ENCODE measurements at places on chromosomes 2 and 18.
A peak's percentile ranks its signal among the peaks of the same experiment; 100 is the strongest.

DNA sequence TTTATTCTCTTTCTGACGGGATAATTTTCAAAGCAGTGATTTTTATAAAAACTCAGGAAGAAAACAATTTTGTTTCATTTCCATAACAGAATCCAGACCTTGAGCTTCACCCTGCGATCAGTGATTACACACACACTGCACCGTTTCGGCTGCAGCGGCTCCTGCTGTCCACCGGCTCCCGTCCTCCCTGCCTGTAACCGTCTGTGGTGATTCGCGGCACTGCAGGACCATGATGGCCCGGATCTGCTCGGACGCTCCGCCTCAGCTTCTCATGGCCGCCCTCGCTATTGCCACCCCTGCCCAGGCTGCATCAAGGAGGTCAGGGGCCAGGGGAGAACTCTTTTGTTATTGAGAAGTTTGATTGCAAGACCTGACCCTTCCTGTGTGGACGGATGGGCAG, 246.1 kb downstream of the TWIST2 start:
- DNase-seq: no peak

GRCh38 chr2:96921561-96922319, 51.9 kb upstream of the SEMA4C start:
- no peak for DNase-seq

DNA sequence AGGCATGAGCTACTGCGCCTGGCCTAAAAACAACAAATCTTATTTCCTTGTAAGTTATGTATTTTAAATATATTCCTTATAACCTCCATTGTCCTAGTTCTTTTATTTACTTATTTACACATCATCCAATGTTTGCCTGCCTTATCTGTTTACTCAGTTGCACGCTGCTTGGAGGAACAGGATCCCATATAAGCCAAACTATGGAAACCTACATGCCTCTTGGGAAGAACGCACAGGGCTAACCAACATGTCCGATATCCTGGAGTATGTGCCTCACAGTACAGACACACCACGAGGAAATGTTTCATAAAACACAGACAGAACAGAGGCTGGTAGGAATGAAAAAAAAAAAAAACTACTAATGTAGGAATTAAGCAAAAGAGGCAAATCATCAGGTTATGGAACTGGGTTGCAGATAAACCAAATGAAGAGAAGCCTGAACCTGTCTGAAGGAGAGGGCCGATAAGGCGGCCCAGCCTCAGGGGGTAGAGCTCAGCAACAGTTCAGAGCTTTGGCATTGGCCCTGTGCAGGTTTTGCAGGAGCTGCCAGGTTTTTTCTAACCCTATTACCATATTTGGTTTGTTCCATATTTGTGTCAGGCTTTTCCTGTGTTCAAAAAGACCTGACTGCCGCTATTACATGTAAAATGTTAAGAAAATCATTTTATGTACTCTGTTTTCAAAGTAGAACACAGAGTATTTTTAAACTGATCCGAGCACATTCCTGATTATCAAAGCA, 19.9 kb upstream of the SP3 start:
- DNase-seq: no peak

GRCh38 chr2:120677696-120678247, 57.9 kb upstream of the GLI2 start:
- DNase-seq: no peak

GRCh38 chr2:103959174-103960128, 894.5 kb upstream of the POU3F3 start:
- DNase-seq: no peak

GRCh38 chr2:209331291-209331844, 92.5 kb upstream of the MAP2 start:
- DNase-seq: no peak

- no peak for DNase-seq
These were observed 12.9 kb upstream of the NFATC1 start for GRCh38 chr18:79382681-79383387.

GRCh38 chr2:127388423-127389164, 819 bp upstream of the MAP3K2 start:
- DNase-seq: no peak

DNA sequence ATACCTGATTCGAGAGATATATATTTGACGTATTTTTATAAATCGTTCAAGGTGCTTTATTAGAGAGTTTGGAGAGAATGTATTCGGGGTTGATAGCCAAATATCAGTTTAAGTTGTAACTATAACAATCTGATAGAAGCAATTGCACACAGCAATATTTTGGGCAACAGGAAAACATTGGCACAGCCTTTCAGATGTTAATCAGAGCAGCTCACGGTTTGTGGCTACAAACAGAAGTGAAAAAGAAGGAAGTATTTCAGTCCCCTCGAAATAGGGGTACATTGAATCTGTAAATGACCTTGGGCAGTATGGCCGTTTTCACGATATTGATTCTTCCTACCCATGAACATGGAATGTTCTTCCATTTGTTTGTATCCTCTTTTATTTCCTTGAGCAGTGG, 20.6 kb downstream of the SERPINB10 start:
- DNase-seq: no peak

GRCh38 chr18:42883169-42883568, 232.3 kb downstream of the RIT2 start:
- no peak for DNase-seq

- no peak for DNase-seq
These were observed 1354.8 kb upstream of the CDH2 start for GRCh38 chr18:29531746-29532145.

DNA sequence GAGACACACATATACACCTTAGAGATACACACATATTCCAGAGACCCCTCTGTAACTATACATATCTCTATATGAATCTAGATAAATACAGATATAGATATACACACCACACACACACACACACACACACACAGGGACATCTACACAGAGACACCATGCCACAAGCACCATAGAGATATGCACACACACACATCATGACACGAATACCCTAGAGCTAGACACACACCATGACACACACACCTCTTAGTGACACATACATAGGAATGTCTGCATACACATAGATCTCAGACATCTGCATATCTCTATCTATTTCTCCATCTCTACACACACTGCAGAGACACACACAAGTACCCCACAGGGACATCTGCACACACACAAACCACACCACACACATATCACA, 270.0 kb downstream of the CYRIA start:
- DNase-seq: no peak

DNA sequence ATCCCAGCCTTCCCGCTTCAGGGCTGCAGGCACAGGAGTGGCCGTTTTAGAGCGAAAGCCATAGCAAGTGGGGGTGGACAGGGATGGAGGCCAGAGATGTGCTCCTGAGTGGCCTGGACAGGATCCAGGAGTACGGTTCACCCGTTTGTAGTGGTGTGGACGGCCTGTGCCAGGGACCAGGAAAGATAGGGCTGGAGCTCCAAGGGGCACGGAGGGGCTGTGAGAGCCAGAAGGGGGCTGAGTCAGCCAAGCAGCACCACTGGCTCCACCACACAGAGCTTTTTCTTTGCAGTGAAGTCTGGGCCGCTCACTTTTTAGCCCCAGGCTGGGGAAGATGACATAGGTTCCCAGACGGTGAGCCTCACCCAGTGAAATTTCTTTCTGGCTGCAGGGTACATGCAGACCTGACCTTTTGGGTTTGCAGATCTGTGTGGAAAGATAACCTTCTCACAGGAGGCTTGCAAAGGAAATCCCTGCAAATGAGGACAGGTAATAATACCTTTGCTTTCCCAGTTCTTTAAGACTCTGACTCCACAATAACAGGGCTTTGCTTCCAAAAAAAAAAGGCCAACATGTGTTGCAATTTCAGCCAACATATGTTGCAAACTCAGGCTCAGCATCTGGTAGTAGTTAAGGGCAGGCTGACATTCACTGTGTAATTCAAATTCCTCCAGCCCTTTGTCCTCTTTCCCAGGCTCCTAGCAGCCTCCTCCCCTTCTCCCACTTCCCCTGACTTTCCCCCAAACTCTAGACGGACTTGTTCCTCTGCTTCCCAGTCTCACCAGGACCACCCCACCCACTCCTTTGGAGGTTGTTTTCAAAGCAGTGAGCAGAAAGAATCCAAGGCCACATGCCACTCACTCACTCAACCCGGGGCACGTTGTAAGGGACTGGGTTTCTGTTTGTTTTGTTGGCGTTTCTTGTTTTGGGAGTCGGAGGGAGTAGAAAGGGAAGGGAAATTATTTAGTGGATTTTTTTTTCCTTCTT, 20.3 kb upstream of the LAPTM4A start:
- no peak for DNase-seq

GRCh38 chr2:44948565-44949328, 7.2 kb downstream of the SIX3 start:
- no peak for DNase-seq

DNA sequence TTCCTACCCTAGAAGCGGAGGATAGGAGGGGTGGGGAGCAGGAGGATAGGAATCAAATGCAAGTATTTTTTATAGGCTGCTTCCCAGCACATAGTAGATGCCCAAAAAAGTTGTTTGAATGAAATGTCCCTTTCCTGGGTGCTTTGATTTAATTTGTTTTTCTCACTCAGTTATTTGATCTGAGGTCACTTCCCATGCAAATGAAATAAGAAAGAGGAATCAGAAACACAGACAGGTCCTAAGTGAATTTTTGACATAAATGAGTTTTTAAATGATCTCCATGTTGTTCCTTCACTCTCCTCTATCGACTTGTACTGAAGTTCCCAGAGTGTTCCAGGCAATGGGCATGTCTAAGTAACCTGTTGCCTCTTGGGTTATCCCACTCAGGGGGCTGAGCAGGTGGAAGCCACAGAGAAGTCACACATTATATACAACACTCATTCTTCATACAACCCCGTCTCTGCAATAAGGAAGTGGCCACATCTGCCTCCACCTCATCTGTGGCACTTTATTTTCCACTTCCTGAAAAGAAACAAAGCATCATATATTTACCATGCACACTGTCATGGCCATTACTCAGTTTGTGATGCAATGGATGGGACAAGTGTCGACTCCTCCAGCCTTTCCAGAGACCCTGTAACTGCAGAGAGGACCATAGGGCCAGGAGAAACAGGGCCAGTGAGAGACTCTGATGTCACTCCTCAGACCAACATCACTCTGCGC, 81.9 kb upstream of the ZNF397 start:
- DNase-seq: no peak

- DNase-seq: no peak
These were observed 60.0 kb upstream of the AGAP1 start for GRCh38 chr2:235433860-235434259.

DNA sequence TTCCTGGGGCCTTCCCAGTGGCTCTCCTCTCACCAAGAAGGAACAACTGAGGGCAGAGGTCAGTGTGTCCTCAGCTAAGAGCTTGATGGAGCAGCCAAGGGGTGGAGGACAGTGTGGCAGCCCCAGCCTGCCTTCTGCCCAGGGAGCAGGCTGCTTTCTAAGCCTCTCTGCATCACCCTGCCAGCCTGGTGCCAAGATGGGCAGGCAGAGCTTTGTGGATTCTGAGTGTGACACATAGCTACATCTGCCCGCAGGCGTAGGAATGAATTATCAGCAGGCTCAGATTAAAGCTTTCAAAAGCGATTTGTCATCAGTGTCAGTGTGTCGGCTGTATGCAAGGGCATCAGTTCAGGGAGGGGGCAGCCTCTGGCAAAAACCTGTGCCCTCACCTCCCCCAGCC, 8.7 kb downstream of the MAL start:
- DNase-seq: no peak

- DNase-seq: no peak
These were observed 33.3 kb downstream of the RAB31 start for GRCh38 chr18:9741406-9741792.

DNA sequence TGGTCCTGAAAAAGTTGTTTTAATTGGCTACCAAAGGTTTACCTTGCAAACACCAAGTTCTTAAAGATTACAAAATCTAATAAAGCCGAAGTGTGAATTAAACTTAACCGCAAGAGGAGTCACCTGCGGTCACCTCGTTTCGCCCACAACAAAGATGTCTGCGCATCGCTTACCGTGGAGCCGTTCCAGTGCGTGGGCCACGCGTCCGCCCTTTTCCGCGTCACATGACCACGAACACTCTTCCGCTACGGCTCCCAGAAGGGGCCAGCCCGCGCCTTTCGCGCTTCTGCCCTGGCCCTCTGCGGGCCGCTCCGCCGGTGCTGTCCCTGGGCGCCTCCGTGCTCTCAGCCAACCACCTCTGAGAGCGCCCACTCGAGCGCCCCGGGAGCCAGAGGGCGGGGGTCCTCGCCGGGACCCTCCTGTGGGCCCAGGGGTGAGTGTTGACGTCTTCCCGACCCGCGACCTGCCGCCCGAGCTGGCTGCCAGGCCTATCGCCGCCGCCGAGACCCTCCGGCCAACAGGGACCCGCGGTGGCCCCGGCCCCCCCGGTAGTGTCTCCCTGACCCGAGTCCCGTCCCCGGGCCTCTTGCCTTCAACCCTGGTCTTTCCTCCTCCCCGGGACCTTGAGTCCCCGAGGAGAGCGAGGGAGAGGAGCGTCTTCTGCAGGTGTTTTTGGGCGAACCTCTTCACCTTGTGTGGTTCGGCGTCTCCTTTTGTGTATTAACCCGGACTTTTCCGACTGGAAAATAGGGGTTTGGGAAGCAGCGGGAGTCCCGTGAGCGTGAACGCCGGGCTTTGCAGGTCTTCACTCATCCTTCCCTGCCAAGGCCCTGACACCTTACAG, at the start of gene MFF:
TSS of gene MFF (plus strand) at position 257 of the 844 bp plus-strand sequence. CDS start 5,415 bp downstream, outside the sequence.
- peak; percentile 81 for DNase-seq

GRCh38 chr2:141137122-141137693, 993.6 kb downstream of the LRP1B start:
- no peak for DNase-seq

- DNase-seq: no peak
These were observed 43.7 kb upstream of the FOSL2 start for GRCh38 chr2:28348921-28349320.

DNA sequence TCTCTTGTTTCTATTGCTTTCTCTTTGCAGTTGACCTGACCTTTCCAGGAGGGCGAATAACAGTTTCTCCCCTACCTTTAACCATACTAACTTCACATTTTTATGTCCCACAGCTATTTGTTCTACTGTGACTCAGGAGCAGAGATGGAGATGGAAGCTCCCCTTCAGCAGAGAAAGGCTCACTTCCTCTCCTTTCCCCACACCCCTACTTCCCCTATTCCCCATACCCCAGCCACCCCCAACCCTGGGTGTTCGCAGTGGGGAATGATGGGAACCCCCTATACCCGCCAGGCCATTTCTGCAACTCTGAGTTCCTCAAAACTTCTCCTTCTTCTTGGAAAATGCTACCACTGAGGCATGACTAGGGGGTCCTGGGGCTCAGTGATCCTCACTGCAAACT, 285.4 kb upstream of the MGAT5 start:
- no peak for DNase-seq

GRCh38 chr2:203532957-203533658, 2.0 kb downstream of the RAPH1 start:
- DNase-seq: no peak

DNA sequence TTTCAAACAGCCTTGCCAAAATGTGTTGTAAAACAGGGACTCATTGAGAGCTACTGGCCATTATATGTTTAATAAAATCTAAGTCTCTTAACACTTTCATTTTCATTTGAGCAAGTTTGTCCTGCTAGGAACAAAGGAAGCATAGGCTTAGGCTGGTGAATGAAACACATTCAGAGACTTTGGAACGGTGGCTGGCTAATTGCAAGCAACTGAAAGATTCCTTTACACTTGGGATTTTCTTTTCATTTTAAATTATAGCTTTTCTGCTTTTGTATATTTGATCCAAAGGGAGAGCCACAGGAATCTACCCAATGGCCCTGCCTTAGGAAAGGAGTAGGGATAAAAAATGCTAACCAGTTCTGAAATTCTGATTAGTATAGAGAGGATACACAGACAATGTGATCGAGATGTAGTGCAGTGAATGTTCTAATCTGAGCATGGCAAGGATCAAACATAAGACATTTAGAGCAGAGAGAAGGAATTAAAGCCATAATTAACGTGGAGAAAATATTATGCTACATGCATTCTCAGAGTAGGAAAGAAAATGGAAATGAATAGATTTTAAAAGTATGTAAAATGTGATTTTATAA, 911.4 kb upstream of the SLC39A10 start:
- no peak for DNase-seq

Data from stimulated activated CD4-positive, alpha-beta T cell treated with anti-CD3 and anti-CD28 coated beads, Interleukin-1b, Interleukin-23, amount 100 ng/mL, for 1 hour (primary cell).